Esophagus mucosa (tissue), 1 donor: ENCODE measurements at places on chromosomes 4 and X.

DNA sequence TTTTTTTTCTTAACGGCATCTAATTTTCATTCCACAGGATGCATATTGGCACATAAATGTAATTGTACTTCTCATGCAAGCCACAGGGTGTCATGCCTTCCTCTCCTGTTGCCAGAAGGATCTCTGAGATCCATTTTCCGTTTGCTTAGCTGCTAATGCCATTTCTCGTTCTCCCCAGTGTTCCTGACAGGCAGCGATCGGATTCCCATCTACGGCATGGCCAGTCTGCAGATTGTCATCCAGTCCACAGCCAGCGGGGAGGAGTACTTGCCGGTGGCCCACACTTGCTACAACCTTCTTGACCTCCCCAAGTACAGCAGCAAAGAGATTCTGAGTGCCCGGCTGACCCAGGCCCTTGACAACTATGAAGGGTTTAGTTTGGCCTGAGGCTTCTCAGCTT lies 8.9 kb upstream of the NAP1L5 start:
- ATAC-seq: no peak

DNA sequence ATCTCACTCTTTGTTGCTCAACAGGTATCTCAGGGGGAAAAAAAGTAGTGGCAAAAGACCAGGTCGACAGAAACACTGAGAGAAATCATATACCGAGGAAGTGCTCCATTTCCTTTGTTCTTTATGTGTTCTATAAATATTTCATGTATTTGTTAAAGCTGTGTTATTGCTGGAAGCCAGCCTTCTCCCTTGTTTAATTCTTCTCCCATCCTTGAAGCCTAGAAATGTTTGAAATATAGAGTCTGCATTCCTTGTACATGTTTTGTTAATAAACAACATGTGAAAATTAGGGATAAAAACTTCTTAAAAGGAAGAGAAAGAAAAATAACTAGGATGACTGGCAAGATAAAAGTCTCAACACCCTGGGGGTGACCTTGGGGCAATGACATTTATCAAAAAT lies 186.2 kb downstream of the ANKRD50 start:
- ATAC-seq: no peak

- ATAC-seq: peak; percentile 35
Measured at GRCh38 chrX:130100180-130100579, 10.1 kb downstream of the ELF4 start.

GRCh38 chrX:107716118-107716684 lies 59.4 kb downstream of the TSC22D3 start:
- peak; percentile 6 for ATAC-seq

- ATAC-seq: no peak
Measured at GRCh38 chrX:446245-446644, 59.5 kb upstream of the PPP2R3B start.

DNA sequence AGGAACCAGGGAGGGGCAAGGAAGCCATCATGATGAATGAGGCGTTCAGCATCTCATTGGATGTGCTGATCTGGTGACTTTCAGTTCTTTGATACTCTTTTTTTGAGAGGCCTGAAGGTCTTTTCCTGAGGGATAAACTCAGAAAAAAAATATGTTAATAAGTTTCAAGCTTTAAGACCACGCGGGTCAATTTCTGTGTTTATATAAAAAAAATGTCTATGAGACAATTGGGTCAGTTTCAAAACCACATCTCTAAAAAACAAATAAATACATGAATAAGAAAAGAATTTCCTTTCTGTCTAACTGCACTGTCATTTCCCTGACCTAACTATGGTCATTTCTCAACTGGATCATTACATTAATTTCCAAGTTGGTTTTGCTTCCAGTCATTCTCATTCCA lies 62.6 kb downstream of the TRIML1 start:
- ATAC-seq: no peak

GRCh38 chr4:37562592-37562991 lies 123.6 kb downstream of the RELL1 start:
- peak; percentile 73 for ATAC-seq

DNA sequence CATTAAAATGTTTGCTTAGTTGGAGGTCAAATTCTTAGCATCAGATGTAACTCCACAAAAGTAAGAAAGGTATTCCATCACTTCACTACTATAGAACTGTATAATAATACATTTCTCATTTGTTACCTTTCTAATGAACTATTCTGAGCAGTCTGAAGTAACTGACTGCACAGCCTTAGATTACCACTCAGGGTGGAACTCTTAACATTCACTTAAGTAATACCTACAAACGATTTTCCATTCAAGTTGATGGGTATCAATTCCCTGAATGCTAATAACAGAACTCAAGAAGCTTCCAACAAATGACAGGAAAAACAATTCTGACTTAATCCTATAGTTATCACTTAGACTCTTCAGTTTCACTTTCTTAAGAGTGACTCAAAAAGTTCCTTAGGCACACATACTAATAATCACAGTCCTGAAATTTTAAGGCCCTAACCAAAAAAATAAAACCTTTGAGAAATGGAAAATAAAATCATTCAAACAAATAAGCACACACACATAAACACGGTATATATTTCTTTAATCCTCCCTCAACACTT lies 20.9 kb downstream of the HNRNPD start:
- ATAC-seq: no peak

GRCh38 chrX:22056235-22056634 lies 24.1 kb downstream of the PHEX start:
- peak; percentile 76 for ATAC-seq

DNA sequence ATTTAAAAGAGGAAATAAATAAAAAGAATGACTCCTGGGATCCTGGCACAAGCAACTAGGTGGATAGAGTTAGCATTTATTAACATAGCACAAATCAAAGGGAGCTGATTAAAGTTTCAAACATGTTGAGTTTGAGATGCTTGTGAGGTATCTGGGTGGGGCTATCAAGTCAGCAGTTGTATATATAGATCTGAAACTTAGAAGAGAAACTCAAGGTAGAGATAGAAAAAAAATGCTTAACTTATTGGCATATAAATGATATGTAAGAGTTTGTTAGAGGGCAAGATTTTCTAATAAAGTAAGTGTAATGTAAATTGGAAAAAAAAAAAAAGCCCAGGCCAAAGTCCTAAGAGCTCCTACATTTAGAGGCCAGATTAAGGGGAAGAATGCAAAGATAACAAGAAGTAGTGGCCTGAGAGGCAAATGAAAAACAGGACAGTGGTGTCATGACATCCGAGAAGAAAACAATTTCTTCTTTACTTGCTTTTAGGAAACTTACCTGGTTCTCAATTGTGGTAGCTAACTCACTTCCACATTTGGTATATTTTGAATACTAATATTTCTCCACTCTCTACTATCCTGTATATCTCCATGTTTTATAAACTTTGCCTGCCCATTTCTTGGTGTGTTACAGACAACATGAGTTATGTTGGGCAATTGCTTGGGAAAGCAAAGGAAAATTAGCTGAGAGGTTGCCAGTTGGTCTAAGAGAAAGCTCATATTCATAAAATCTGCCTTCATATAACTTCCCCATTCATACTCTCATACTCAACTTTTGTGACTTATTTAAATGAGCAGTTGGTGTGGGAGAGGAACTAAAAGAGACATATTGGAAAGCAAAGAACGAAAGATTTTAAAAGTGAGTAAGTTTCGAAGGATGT lies 169.2 kb downstream of the PARM1 start:
- no peak for ATAC-seq

GRCh38 chr4:110275871-110276270 lies 77.5 kb upstream of the ELOVL6 start:
- no peak for ATAC-seq

- ATAC-seq: no peak
Measured at GRCh38 chrX:22196149-22196548, 76.6 kb upstream of the CBLL2 start.

- no peak for ATAC-seq
Measured at GRCh38 chrX:46864606-46865005, 27.8 kb downstream of the RP2 start.

DNA sequence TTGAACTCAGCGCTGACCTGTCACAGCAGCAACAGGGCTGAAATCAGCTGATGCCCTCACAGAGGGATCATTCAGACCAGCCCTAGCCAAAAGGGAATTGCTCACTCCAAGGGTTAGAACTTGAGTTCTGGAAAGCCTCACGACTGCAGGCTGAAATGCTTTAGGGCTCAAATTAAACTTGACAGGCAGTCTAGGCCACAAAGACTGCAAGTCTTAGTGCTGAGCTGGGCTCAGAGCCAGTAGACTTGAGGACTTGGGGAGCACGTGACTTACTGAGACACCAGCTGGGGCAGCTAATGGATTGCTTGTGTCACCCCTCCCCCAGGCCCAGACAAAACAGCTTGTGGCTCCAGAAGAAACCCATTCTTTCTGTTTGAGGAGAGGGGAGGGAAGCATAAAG lies 119.0 kb upstream of the SLC6A14 start:
- peak; percentile 44 for ATAC-seq

DNA sequence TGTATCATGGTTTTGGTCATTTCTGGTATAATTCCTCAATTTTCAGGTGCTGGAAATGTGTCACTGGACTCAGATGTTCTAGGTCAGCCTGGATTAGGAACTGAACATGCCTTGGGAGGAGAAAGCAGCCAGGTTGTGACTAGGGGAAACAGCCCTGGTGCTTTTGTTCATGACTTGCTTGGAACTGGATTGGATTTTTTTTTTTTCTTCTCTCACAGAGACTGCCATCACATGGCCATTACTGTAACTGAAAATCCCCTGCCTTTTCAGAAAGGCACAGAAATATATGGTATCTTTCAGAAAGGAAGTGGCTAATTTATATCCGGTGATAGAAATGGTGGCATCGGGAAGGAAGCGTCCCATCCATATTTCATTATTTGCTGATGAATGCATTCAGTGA lies 34.6 kb downstream of the SEPTIN11 start:
- ATAC-seq: peak; percentile 34

DNA sequence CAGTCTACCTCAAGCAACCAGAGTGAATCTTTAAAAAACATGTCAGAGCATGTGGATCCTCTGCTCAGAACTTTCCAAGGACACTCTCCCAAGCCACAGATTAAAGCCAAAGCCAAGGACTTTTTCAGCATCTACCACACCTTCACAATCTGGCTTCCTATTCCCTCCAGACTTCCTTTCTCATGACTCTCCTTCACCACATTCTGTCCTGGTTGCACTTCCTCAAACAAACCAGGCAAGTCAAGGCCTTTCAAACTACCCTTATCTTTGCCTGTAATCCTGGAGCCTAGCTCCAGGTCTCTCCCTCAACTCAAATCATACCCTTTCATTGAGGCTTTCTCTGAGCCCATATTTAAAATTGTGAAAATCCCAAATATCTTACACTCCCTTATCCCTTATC lies 191.6 kb upstream of the GALNTL6 start:
- no peak for ATAC-seq

DNA sequence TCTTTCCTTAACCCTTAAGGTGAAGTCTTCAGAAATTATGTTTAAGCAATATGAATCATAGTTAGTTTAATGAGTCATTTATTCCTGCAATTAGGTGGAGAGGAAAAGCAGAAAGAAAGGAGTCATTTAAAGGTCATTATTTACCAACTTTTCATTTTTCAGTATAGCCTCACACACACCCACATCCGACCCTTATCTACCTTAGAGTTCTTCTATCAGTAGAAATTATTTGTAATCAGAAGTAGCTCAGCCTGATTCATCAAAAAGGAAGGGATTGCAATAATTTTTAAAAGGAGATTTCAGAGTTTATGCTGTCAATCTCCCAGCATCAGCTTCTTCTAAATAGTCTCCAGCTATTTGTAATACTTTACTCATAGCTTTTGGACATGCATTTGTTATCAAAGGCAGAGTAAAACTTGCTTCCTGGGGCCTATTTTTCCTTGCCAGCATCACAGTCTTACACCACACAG lies 5.9 kb downstream of the ANXA10 start:
- peak; percentile 66 for ATAC-seq

DNA sequence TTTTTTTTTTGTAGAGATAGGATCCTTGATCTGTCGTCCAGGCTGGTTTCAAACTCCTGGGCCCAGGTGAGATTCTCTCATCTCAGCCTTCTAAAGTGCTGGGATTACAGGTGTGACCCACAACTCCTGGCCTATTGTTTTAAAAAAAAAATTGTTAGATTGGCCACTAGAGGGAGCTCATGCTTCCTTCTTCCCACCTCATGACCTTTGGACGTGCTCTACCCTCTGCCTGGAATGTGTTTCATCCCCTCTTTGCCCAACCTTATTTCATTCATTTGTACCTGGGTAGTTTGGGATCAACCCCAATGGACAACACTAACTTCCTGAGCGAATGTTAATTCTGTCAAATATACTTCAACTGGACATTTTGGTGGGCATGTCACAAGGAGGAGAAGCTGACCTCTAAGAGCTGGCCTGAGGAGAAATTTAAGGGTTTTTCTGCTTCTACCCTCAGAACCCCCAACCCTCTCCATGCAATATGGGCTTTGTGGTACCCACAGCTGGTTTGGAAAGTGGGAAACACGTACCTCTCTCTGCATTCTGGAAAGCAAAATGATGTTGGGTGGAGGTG lies 6.4 kb downstream of the PPEF2 start:
- ATAC-seq: peak; percentile 53

- no peak for ATAC-seq
Measured at GRCh38 chr4:13493793-13494192, 9.7 kb upstream of the RAB28 start.
